ENCODE measurements at places on chromosomes 11 and 22. TPM values are rescaled to one million over a fixed set of nuclear protein-coding genes. Genes with fewer than 3 reads are reported as not detected.
A peak's percentile ranks its signal among the peaks of the same experiment; 100 is the strongest.

The DYNC2H1 gene
- total RNA-seq, result 13.6 TPM

The ASCC2 gene
- total RNA-seq, result 58.0 TPM

The MS4A15 gene
- not detected for total RNA-seq

The CHST1 gene
- 11.0 TPM for total RNA-seq

The GRAP2 gene
- 2.0 TPM for total RNA-seq

The C11orf91 gene
- total RNA-seq, result not detected

The SCO2 gene
- 4.7 TPM for total RNA-seq

The TP53I11 gene
- total RNA-seq, result 85.6 TPM

The SYVN1 gene
- total RNA-seq, result 64.0 TPM

GRCh38 chr11:131303611-131304119, 66.8 kb upstream of the NTM start:
- no peak for DNase-seq

- DNase-seq, result no peak
Measured at GRCh38 chr11:61067782-61068446, 34.4 kb upstream of the CD5 start.

- no peak for DNase-seq
Measured at GRCh38 chr22:26707581-26707980, 50.2 kb downstream of the MIAT start.

- no peak for DNase-seq
Measured at GRCh38 chr11:41384329-41384728, 75.1 kb downstream of the LRRC4C start.

GRCh38 chr11:115345361-115345760, 158.9 kb downstream of the CADM1 start:
- DNase-seq, result no peak

DNA sequence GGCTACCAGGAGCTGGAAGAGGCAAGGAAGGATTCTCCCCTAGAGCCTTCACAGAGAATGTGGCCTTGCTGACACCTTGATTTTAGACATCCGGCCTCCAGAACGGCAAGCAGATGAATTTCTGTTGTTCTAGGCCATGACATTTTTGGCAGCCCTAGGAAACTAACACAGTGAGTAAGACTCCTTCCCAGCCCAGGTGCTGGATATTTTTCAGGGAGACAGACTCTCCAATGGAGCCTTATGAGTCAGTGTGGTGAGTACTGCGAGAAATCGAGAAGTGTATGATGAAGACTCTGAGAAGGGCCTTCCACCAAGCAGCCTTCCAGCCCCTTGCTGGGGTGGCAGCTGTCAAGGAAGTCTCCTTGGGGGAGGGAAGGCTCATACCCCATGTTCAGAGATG, 114.4 kb downstream of the OSBP2 start:
- DNase-seq, result no peak

DNA sequence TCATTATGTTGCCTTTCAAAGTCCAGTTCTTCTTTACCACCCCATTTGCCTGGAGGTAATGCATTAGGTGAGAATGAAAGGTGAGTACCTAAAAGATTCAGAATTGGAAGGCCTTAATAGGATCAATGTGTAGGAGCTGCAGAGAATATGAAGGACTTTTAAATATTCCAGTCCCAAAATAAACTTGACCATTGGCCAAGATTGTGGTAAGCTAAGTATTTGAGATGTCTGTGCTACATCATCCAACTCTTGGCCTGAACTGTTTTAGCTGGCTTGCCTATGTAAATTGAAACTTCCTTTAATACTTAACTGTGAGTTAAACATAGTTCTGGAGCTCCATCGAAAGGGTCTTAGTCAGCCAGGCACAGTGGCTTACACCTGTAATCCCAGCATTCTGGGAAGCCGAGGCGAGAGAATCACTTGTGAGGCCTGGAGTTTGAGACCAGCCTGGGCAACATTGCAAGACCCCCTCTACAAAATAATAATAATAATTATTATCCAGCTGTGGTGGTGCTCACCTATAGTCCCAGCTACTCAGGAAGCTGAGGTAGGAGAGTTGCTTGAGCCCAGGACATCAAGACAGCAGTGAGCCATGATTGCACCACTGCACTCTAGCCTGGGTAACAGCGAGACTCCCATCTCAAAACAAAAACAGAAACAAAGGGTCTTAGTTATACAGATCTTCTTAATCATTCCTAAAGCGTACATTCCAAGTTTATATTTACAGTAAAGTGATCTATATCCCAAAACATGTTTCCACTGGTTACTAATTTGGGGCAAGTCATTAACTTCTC, 29.8 kb downstream of the MTMR3 start:
- DNase-seq, result no peak

DNA sequence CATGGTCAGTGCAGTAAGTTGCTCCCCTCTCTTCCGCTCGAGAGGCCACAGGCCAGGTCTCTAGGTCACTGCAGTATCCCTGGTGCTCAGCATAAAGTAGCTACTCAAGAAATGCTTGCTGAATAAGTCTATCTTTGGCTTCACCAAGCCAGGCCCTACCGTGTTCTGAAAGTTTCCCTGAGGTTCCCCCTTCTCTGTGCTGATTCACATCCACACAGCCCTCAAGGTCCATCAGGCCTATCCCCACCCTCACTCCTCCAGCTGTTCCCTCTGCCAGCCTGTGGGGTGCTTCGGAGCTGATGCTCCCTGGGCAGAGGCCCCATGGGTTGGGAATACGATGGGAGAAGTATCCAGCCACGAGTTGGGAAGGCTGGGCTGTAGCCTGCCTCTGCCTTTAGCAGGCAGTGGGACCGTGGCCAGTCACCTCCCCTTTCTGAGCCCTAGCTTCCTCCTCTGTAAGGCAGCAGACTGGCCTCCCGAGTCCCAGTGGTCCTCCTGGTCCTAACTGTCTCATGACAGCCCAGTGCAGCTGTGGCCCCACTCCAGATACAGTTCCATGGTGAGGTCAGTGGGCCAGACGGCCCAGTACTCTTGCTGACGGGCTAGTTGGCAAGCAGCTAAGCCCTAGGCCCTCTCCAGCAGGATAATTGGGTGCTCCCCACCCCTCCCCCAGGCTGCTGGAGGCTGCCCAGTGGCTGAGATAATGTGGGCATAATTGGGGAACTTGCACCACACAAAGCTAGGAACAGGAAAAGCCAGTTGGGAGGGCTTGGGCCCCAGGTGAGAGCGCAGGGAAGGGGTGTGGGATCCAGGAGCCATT, 48.2 kb downstream of the NECTIN1 start:
- peak; percentile 74 for DNase-seq

GRCh38 chr11:70082829-70083228, 4.7 kb downstream of the ANO1 start:
- no peak for DNase-seq

DNA sequence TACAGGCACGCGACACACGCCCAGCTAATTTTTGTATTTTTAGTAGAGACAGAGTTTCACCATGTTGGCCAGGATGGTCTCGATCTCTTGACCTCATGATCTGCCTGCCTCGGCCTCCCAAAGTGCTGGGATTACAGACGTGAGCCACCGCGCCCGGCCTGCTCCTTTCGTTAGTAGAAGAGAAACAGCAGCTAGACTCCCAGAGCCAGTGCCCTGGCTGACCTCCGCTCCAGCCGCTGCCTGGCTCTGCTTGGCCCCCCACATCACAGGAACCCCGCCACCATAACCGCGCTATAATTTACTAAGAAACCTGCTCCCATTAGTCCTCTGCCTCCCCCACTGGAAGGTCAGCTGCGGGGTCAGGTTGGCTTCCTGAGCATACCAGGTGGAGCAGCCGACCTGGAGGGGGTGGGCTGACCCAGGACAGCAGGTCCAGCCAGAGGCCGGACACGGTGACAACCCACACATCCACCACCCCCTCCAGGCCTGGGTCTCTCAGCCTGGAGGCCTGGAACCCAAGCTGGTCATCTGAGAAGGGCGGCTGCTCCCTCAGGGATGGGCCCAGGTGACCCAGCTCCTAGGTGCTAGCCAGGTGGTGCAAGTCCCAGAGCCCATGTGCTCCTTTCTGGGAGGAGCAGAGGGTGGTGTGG, 7.5 kb upstream of the POLDIP3 start:
- DNase-seq, result no peak

DNA sequence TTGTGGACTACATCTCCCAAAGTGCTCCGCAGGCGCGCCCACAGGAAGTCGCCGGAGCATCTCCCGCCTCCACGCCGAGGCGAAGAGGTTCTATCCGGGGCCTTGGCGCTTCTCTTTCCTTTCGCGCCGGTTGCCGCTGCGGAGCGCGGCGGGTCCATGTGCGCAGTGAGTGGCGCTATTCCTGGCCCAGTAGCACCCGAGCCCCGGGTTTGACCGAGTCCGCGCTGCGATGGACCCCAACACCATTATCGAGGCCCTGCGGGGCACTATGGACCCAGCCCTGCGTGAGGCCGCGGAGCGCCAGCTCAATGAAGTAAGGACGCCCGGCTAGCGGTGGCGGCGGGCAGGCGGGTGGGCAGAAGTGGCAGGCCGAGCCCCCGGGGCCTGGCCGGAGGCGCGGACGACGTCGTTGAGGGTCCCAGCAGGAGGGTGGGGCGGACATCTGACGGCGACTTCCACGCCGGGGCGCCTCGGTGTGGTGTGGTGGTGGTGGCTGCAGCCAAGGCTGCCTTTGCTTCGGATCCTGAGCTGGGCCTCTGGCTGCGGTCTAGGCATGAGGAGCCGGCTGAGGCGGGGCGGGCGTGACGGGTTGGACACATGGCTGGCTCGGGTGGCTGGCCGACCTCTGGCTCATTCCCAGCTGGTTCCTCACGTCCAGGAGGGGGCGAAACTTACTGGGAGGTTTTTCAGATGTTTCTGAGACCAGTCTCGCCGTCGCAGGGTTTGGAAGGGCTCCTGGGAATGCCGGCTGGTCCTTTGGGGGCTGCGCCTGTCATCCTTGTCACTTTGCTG, at the start of gene IPO7:
IPO7 (plus strand) TSS at position 118 of the 792 bp plus-strand sequence; CDS start at position 230, 112 bp downstream.
- peak; percentile 97 for DNase-seq

GRCh38 chr22:46065691-46066454, 84.5 kb upstream of the PPARA start:
- no peak for DNase-seq

GRCh38 chr11:22194907-22195306, 2.0 kb downstream of the ANO5 start:
- no peak for DNase-seq

GRCh38 chr11:117706322-117706814, 90.6 kb downstream of the DSCAML1 start:
- no peak for DNase-seq

DNA sequence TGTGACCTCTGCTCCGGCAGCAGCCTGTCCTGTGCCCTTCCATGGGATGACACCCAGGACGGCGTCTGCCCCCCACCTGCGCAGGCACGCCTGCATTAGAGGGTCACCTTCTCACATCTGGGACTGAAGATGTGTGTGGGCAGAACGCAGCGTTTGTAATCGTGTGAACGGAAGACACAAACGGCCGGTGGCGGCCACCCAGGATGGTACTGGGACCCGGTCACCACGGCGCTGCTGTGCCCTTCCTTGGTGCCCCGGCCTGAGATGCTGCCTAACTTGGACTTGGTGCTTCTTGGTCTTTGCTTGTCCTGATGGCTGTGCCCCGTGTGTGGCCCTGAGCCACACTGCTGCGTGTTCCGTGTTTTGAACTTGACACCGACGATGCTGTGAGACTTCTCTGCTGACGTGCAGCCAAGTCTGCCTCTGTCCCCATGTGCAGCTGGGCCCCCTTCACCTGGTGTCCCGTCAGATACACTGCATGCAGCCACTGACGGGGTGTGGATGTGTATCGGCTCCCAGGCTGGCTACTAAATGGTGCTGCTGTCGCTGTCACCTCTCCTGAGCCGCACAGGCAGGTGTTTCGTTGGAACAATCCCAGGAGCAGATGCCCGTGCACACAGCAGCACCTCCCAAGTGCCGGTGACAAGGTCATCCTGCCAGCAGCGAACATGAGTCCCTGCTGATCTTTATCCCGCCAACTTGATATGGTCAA, 21.4 kb downstream of the YPEL1 start:
- no peak for DNase-seq

DNA sequence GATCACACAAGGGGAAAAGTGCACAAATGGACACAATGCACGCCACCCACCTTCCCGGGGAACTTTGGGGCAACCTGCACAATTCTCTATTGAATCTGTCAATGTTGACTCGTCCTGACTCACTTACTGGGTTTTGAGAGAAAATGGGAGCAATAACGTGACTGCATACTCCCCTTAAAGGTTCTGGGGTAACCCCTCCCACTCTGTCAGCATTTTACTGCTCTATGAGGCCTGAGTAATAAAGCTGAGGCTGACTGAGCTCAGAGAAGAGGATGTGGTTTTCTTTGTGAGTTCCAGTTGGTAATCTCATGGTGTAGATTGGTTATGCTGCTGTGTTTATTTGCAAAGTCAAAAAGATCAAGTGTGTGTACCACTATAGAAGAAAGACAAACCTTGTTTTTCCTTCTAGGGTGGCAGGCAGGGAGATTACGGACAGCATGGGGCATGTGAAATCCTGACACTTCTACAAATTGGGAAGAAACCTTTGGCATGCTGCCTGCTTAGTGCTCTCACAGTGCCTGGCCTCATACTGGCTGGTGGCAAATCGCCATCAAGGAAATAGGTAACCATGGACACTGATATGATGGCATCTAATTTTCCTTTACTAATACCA, 16.1 kb upstream of the APOA1 start:
- no peak for DNase-seq

- DNase-seq, result no peak
Measured at GRCh38 chr11:133520707-133521106, 11.6 kb downstream of the OPCML start.

GRCh38 chr11:83751041-83751440, 464.9 kb upstream of the CCDC90B start:
- DNase-seq, result no peak

DNA sequence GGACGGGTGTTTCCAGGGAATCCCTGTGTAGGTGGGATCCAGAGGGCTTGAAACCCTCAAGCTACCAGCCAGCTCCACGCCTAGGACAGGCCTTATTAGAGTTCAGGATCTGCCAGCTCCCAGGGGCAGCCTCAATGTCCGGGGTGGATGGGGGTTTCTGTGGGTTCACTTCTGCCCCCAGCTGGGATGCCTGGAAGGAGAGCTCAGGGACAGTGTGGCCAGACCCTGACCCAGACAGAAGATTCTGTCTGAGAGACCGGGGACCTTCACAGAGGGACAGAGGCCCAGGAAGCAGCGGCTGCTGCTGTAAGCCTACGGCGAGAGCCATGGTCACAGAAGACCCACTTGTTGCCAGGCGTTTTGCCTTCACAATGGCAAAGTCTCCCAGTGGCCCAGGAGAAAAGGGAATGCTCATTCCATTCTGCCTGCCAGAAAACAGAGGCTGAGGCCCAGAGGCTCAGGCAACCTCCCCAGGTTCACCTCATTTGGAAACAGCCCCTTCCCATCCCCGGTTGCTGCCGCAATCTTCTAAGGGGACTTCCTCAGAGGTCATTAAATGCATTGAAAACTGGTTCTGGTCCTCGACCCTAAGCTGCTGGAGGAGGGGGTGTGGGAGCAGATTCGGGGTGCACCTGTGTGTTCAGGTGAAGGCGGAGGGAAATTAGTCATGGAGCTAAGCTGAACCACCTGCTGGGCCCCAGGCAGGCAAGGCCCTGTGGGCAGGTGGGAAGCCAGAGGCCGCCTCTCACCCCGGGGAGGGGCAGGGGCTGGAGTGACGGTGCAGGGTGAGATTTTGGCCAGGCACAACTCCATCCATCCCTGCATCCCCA, 4.9 kb upstream of the KRTAP5-6 start:
- DNase-seq, result no peak
